ENCODE measurements at places on chromosomes 12 and 14.
A peak's percentile ranks its signal among the peaks of the same experiment; 100 is the strongest.

GRCh38 chr14:70073924-70074566 lies 114.7 kb downstream of the SLC8A3 start:
- peak; percentile 45 for DNase-seq

DNA sequence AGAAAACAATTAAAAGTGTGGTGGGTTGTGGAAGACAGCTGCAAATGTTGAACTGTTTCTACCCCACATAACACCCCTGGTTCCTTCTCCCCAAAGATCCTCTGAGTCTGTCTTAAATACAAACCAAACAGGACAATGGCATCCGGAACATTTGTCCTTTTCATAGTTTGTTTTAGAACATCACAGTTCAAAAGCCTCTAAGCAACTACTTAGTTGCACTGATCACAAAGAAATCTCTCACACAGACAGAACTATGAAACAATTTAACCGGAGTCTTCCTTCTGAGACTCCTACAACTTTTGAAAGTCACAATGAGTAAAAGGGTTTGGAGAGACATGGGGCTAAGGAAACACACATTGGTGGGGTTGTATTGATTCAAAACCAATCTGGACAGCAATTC lies 125.6 kb downstream of the SLC25A21 start:
- no peak for DNase-seq

- DNase-seq: no peak
These were observed 248.8 kb upstream of the PWP1 start for GRCh38 chr12:107436836-107437235.

DNA sequence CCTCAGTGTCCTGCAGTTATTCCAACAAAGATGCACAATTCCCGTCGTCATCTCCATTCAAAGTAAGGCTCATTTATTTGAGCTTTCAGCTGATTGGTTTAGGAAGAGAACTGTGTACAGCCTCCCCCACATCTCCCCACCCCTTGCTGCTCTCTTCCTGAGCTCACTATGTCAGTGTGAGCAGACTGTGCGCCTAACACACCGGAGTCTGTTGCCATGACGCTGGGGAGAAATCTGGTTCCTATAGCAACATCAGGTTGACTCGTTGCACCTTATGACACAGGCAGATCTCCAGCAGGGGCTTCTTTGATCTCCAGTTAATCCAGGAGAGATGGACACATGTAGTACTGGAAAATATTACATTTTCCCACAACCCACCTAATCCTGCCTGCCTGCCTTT lies 319.4 kb downstream of the CACNA1C start:
- peak; percentile 60 for DNase-seq

GRCh38 chr12:115166698-115167315 lies 482.8 kb upstream of the TBX3 start:
- no peak for DNase-seq

- DNase-seq: no peak
These were observed 5.8 kb upstream of the NEMF start for GRCh38 chr14:49858383-49858782.

DNA sequence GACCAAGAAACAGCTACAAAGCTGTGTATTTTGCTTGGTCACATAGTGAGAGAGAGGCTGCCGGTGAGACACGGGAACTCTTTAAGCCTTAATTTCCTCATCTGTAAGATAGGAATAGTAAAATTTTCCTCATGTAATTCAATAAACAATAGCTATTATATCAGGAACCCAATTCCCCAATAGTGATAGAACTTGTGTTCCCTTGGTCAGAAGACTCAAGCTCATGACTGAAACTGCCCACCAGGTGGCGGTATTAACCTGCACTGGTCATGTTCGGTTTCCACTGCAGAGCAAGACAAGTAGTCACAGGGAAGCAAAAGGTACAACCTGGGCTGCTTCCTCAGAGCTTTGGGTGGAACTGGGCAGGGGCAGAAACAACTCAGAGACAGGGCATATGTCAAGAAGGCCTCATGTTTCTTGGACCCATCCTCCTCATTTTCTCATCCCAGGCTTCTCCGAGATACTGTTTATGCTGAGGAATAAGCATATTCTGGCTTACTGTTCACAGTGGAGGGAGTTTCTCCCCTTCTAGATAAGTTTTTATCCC lies 4.2 kb upstream of the AJUBA start:
- peak; percentile 83 for DNase-seq

GRCh38 chr14:100710826-100711462 lies 15.7 kb upstream of the DLK1 start:
- DNase-seq: no peak

GRCh38 chr12:1993341-1993740 lies 10.9 kb downstream of the DCP1B start:
- no peak for DNase-seq

DNA sequence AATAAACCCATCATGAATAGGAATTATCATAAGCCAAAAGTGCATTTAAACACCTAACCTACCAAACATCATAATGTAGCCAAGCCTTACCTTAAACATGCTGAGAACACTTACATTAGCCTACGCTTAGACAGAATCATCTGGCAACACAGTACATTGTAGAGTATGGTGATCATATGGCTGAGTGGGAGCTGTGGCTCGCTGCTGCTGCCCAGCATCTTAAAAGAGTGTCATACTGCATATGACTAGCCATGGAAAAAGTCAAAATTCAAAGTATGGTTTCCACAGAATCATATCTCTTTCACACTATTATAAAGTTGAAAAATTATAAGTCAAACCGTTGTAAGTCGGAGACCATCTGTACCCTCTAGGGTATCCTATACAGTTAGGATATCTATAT lies 32.0 kb upstream of the PRPF39 start:
- no peak for DNase-seq

DNA sequence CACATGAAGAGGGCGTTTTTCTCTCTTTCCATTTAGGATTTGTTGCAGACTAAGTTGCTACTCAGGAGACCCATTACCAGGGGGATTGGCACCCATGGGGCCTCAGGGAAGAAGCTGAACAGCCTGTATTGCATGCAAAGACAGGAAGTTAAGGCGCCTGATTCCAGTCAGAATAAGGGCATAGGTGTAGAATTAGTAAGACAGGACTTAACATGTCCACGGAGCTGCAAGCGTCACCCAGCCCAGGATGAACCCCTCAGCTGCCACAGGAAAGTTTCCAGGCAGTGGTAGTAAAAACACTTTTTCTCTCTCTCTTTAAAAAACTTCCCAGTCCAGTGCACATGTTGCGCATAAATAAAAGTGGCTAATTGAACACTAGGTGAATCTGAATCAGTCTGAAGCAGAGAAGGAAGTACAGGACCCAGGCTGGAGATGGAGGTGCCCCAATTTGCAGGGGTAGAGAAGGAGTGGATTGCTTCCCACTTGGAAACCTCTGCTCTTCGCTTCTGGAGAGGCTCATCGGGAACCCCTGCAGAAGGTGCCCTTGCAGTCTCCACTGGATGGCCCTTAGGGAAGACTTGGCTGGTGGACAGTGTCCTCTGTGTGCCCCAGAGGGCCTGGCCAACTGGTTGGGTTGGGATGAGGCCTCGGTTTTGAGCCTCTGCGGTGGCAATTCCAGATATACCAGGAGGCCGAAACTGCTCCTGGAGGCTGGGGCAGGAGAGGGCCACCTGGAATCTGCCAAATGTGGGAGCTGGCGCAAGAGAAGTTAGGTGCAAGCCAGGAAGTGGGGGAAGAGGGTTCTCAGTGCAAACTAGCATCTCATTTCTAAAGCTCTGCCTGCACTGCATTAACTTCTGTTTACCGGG lies 10.7 kb upstream of the TBX3 start:
- no peak for DNase-seq

DNA sequence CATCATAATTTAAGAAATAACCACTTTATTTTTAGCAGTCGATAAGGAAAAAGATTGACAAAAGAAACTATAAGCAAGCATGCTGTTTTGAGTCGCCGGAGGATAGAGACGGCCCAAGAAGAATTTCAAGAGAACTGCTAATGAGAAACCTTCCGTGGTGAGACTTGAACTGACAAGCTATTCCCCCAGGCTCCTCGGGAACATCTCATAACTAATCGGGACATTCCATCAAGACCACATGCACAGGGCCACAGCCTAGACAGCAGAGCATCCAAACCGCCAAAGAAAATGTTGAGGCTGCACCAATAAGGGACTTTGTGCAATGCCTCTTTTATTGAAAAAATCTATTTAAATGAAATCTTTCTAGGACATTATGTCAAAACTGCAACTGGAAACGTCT lies 51.0 kb downstream of the YEATS4 start:
- DNase-seq: no peak

DNA sequence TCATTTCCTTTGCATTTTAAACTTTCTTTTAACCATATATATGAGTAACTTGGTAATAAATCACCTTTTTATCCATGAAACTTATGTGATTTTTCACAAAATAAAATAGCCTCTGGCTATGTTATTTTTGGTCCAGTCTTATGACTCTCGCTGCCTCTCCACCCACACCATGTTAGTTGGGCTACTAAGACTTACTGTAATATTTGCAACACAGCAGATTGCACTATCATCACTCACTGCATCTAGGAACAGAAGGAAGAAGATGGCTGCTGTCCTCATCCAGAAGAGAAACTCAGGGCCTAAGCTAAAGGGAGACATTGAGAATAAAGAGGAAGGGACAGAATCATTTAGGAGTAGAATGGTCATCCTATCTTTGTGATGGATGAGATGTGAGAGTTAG lies 12.6 kb upstream of the B4GALNT3 start:
- DNase-seq: no peak

- DNase-seq: no peak
These were observed 42.2 kb downstream of the SLC17A8 start for GRCh38 chr12:100399095-100399494.

- DNase-seq: no peak
These were observed 30.6 kb downstream of the CCER1 start for GRCh38 chr12:90924406-90924805.

DNA sequence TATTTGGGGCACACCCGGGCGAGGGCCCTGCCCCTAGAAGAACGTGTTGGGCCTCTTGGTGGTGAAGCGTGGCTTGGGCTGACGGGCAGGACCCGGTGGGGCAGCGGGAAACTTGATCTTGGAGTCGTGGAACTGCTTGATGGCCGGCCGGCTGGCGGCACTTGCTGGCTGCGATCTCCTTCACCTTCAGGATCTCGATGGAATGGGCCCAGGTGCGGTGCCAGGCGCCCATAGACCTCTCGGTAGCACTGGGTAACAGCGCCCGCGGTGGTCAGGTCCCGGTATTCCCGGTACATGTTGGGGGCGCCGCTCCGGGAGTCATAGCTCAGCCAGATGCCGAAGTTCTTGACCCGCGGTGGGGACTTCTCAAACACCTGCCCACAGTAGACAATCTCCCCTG lies 16.5 kb downstream of the UBR7 start:
- DNase-seq: no peak

DNA sequence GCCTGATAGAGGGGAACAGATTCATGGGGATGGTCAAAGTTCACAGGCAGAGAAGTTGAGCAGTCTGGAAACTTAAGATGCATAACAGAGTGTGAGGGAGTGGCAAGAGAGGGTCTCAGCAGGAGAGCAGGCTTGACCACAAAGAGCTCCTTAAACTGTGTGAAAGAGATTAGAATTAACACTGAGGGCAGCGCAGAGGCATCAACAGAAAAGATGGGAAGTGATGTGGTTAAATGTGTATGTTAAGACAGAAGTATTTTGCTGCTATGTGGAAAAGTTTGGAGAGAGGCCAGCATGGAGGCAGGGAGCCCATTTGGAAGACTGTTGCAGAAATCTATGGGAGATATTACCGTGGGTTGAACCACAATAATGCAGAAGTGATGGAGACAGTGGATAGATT lies 122.7 kb upstream of the LMNTD1 start:
- DNase-seq: no peak

- DNase-seq: no peak
These were observed 152.2 kb downstream of the STXBP6 start for GRCh38 chr14:24897793-24898192.

- no peak for DNase-seq
These were observed 64.1 kb downstream of the ITPR2 start for GRCh38 chr12:26768611-26769603.

DNA sequence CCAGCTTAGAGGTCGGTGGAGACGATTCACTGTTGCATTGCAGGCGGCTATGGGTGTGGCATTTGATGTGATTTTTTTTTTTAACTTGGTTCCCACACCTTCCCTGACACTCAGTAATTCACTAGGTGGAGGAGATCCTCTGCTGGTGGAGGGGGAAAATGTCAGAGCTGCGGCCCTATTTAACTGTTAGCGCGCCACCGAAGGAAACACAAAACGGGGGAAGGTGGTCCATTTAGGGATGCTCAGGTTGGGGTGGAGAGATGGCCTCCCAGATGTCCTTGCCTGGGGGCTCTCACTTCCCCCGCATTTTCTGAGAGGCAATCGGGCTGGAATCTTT lies 4.3 kb upstream of the HOXC12 start:
- DNase-seq: no peak

- no peak for DNase-seq
These were observed 19.6 kb downstream of the SLC8B1 start for GRCh38 chr12:113315358-113315757.

DNA sequence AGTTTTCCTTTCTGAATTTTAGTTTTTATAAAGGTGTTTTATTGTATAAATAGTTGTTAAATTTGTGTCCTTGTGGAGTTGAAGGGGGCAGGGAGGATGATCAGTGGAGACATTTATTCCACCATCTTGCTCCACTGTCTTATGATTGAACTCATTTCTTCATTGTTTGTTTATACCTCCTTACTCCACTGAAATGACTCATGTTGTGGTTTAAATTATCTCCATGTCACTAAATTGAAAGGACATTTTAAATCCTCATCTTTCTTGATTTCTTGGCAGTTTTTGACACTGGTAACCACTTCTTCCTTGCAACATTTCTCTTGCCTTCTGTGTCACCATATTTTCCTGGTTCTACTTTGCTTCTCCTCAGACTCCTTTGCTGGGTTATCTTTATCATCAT lies 23.6 kb upstream of the FERMT2 start:
- no peak for DNase-seq

DNA sequence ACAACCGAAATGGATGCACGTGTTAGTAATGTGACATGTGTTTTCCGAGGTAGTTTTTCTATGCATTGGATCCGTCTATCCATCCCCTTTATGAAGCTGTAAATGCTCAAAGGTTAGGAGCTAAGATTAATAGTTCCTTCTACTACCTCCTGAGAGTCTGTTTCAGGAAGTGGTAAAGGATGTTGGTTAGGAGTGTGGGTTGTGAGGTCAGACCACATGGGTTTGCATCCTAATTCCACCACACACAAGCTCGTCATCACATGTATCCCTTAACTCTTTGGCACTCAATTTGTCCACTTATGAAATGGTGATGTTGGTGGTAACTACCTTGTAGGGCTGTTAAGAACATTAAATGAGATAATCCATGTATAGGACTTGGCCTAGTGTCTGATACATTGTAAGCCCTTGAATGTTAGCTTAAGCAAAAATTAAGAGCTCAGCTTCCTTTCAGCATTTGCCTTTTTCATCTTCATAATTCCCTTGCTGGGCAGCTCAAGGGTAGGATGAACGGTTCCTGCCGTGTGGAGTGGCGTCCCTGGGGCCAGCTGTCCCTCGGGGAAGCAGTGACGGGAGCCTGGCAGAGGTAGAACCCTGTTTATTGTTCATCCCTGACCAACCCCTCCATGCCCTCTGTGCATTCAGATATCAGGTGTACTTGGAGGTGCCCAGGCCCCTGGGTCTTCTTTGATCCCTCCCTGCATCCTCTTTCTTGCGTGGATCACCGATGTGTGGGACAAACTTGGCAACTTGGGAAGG lies 52.3 kb downstream of the TSPAN9 start:
- DNase-seq: no peak

- DNase-seq: no peak
These were observed 1.4 kb downstream of the SYT10 start for GRCh38 chr12:33438025-33438772.

Data from cerebellum (tissue), 4 donors.